ENCODE measurements at places on chromosomes 7 and 10. TPM values are rescaled to one million over a fixed set of nuclear protein-coding genes. Genes with fewer than 3 reads are reported as not detected.

The ECHS1 gene
- 55.3 TPM for total RNA-seq

The AKR1C4 gene
- not detected for total RNA-seq

The RARRES2 gene
- total RNA-seq: 2.4 TPM

The GIMAP8 gene
- total RNA-seq: under 0.01 TPM

The CCSER2 gene
- 19.4 TPM for total RNA-seq

The CPA1 gene
- 0.09 TPM for total RNA-seq

The SSMEM1 gene
- total RNA-seq: not detected

The MSMB gene
- total RNA-seq: not detected

The SPDYE9 gene
- not detected for total RNA-seq

The DMBT1 gene
- total RNA-seq: under 0.01 TPM

The CRTAC1 gene
- total RNA-seq: not detected
